Stimulated activated naive CD8-positive, alpha-beta T cell treated with anti-CD3 and anti-CD28 coated beads, Interleukin-15, Interleukin-2, amounts not matched to agents 100 U/mL and 50 U/mL, for 24 hours (primary cell): ENCODE measurements at places on chromosomes 16 and 17.

- no peak for DNase-seq
Observed at GRCh38 chr17:31294231-31294630, 2.8 kb downstream of the OMG start.

- DNase-seq = peak; percentile 10
Observed at GRCh38 chr16:47258874-47259461, 115.2 kb upstream of the NETO2 start.

DNA sequence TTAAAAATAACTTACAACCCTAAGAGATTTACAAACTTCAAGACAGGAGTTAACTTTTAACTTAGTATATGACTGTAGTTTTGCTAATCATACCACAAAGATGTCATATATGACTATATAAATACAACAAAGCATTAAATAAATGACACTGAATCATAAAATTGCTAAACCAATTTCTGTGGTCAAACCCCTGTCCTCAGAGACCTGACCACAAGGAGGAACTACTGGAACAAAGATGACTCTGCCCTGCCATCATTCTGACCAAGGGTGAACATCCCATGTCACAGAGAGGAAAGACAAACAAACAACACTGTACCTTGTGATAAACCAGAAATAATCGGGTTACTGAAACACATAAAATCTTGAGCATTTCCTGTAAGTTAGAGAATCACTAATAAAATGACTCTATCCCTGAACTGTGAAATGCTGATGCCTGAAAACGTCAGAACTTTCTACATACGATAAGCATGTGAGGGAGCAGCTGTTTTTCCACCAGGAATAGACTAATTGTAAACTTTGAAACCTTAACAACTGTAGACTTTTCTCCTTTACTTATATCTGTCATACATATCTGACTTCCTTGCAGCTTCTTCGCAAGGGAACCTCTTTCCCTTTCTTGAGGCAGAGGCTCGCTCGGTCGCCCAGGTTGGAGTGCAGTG lies 47.9 kb downstream of the WDR59 start:
- DNase-seq = peak; percentile 5

- DNase-seq = no peak
Observed at GRCh38 chr16:23857256-23857880, 21.6 kb downstream of the PRKCB start.

DNA sequence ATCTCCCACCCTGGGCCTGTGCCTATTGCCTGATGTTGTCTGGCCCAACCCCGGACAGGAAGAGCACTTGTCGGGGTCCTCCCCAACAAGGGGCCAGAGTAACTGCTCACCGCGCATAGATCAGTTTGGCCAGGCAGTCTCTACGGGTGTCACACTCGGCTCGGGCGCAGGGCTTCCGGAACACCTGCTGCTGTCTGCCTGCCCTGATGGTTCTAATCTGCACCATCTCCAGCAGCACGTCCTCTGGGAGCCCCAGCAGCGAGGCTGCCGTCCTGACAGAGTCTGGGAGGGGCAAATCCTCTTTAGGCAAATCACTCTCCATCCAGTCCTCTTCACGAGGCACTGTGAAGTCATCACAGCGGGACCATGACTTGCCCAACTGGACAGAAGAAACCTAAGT lies 24.0 kb downstream of the MYO19 start:
- DNase-seq = no peak

DNA sequence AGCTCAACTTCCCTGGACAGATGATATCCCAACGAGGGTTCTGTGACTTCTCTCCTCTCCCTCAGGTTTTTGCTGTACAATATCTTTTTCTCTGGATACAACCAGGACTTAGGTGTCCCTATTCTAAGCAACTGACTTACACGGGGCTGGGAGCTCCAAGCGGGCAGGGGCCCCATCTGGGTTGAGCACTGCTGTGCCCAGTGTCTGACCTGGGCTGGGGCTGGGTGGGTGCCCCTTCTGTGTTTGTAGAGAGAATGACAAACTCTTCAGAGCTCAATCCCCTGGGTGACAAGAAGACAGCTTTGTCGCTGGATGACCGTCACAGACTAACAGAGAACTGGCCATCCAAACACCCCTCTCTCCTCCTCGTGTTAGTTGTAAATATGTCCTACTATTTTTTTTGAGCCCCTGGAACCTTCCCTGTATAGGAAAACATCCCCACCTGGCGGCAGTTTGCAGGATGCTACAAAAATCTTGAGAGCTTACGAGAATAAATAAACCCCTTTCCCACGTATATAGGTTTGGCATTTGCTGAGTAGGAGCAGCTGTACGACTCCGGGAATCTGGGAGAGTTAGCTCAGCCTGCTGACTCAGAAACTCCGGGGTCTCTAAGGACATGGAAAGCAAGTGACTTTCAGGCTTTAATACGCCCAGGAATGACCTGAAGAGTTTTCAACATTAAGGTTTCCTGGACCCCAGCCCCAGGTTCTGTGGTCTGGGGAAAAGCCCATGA lies 23.7 kb upstream of the RCVRN start:
- DNase-seq = no peak
